ENCODE measurements at places on chromosomes 1 and 21. TPM values are rescaled to one million over a fixed set of nuclear protein-coding genes. Genes with fewer than 3 reads are reported as not detected.

GRCh38 chr1:84174051-84174556 is 30.0 kb downstream of the PRKACB start:
- DNase-seq = peak; percentile 91

MMP23B gene
- 3.2 TPM for total RNA-seq

DNA sequence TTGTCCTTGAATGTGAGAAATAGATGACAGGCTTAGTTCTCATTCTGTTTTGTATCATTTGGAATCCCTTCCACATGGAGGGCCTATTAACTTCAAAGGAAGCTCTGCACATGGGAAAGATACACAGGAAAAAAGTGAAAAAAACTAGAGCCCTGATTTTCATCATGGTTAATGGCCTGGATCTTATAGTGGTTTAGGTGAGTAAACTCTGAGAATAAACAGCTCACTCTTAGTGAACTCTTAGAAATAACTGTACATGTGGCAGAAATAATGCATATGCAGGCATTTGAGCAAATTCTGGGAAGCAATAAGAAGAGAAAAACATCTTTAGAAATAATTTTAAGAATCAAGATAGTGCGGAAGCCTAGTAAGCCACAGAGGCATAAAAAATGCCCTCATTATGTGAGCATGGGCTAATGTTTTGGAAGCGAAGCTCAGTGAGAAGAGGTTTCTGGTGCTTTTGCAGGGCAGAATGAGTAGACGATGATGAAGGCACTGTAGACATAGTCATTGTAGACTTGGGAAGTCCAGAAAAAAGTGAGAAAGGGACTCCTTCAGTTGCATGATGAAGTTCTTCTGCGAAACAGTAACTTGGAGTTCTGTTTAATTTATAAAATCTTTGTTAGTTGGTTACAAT is 279.9 kb downstream of the DNM3 start:
- no peak for DNase-seq

LENEP gene
- not detected for total RNA-seq

- peak; percentile 88 for DNase-seq
These were observed 49.8 kb downstream of the KCNJ15 start for GRCh38 chr21:38306433-38307141.

GRCh38 chr1:89957107-89957506 is 37.8 kb upstream of the ZNF326 start:
- DNase-seq = no peak

Data from glomerular endothelial cell (primary cell).